ENCODE measurements at places on chromosomes 7 and 10.

- DNase-seq: no peak
Measured at GRCh38 chr10:34916314-34916713, 101.2 kb upstream of the PARD3 start.

DNA sequence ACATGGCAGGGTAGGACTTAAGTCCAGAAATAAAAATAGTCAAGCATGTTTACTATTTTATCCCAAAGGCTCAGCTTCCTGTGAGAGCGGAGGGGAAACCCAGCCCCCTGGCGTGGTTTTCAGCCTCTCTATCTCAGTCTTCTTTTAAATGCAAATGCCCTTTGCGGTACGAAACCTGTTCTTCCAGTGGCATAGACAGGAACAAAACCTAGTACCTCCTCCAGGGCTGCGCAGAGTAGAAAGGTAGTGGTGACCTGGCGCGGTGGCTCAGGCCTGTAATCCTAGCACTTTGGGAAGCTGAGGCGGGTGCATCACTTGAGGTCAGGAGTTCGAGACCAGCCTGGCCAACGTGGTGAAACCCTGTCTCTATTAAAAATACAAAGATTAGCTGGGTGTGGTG is 181.3 kb upstream of the FOXK1 start:
- no peak for DNase-seq

GRCh38 chr10:89773081-89773480 is 71.7 kb downstream of the KIF20B start:
- DNase-seq: no peak

GRCh38 chr7:142797391-142798377 is 26.9 kb downstream of the PRSS2 start:
- DNase-seq: no peak

DNA sequence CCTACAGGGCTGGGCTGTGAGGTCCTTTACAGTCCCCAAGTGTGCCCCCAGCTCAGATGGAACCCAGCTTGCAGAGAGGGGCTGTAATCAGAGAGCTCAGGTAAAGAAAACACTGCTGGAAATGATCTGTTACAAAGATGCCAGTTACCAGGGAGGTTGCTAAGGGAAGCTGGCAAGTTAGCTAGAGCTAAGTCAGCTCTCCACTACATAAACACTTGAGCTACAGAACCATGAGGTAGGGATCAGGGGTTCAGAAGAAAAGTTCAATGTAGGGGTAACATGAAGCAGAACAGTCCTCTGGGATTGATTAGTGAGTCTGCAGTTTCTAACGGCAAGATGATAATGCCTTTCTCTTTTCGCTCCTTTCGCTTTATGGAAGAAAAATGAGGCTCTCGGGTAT is 53.1 kb upstream of the TM9SF3 start:
- DNase-seq: no peak

GRCh38 chr10:113689057-113689456 is 9.3 kb downstream of the CASP7 start:
- DNase-seq: no peak

GRCh38 chr10:90635111-90635765 is 222.6 kb downstream of the HTR7 start:
- no peak for DNase-seq

DNA sequence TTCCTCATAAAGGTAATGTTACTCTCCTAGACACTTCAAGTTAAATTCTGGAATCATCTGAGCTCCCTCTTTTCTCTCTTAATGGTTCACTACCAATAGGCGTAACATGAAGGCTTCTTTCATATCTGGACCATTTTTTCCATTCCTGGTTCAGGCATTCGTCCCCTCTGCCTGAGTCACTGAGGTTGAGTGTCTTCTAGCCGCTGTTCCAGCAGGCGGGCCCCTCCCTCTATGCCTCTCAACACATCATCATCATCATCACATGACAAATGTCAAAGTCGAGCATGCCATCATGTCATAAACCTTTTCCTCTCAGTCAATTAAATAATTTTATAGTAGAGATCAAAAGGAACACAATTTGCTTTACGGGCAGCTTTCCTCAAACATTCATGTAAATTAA is 168.9 kb upstream of the ASAH2 start:
- no peak for DNase-seq

GRCh38 chr7:100682991-100683658 is 9.6 kb downstream of the GNB2 start:
- DNase-seq: no peak

DNA sequence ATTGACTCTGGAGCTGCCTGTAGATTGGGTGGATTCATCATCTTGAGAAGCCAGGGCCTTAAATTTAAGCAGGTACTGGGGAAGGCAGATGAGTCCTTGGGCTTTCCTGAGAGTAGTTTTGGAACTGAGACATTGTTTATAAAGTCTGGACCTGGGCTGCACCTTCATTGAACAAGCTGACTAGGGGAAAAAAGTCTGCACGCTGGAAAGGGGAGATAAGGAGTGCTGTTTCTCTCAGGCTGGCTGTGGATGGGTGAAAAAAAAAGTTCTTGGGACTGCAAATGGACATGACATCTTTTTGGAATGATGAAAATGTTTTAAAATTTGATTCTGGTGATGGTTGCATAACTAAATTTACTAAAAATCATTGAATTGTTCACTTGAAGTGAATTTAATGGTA is 12.0 kb downstream of the SEC24C start:
- no peak for DNase-seq

DNA sequence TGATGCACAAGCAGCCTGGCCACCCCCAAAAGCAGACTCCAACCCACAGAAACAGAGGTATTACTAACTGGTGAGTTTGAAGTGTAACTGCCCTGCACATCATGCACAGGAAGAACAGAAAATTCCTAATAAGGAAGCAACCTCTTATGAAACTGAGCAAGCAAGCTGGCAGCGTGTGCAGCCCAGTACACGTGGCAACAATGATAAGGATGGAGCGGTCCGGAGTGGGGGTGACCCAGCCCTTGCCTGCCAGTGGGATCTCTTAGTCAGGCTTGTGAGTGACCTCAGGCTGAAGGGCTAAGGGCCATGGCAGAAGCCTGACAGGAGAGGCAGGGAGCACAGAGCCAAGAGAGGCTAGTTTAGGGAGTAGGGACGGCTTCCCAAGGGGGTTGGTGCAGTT is 22.1 kb upstream of the AOAH start:
- no peak for DNase-seq

DNA sequence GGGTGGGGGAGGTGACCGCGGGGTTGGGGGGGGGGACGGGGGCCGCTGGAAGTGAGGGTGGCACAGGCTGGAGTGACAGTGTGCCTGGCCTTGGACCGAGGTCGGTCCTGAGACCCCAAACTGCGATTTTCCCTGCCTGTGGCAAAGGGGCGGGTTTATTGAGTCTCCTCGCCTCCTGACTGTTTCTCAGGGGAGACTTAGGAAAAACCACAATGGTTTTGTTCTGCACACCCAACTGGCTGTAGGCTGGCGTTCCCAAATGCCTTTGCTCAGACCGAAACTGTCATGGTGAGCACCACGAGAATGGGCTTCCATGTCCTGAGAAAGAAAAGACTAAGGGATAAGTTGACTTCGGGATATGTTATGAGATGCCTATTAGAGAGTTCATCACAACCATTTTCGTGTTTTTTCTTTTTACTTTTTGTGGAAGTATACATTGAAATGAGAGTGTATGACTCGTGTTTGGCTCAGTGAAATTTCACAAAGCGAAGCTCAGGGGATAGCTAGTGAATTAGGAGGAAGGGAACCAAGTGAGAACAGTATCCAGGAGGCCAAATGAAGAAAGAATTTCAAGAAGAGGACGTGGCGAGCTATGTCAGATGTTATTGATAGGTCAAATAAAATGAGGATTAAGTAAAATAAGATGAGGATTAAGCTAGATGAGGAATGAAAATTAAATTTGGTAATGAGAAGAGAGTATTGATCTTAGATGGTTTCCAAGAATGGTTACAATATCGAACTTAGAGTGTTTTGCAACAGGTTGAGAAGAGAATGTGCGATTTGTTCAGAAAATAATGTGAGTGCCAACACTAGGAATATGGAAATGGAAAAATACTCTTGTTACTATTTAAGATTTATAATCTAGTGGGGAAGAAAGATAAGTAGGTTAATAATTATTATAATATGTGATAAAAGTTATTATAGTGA is 918 bp downstream of the NET1 start:
- no peak for DNase-seq

DNA sequence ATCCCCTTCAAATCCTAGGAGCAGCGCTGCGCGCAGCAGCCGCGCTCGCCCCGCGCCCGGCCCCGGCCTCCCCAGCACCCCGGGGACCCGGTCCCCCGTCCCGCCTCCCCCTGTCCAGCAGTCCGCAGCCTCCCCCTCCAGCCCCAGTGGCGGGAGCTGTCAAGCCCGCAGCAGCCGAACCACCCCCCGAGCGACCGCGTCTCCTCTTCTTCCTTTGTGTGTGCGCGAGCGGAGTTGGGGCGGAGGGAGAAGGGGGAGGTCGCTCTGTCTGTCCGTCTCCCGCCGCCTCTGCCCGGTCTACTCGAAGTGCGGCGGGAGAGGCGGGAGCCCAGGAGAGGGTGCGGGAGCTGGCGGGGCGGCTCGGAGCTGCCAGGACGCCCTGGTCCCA is 375 bp upstream of the CHN2 start:
- no peak for DNase-seq

GRCh38 chr7:112752576-112752975 is 37.6 kb downstream of the TMEM168 start:
- no peak for DNase-seq

- no peak for DNase-seq
Measured at GRCh38 chr10:15363031-15363430, 8.1 kb downstream of the FAM171A1 start.

DNA sequence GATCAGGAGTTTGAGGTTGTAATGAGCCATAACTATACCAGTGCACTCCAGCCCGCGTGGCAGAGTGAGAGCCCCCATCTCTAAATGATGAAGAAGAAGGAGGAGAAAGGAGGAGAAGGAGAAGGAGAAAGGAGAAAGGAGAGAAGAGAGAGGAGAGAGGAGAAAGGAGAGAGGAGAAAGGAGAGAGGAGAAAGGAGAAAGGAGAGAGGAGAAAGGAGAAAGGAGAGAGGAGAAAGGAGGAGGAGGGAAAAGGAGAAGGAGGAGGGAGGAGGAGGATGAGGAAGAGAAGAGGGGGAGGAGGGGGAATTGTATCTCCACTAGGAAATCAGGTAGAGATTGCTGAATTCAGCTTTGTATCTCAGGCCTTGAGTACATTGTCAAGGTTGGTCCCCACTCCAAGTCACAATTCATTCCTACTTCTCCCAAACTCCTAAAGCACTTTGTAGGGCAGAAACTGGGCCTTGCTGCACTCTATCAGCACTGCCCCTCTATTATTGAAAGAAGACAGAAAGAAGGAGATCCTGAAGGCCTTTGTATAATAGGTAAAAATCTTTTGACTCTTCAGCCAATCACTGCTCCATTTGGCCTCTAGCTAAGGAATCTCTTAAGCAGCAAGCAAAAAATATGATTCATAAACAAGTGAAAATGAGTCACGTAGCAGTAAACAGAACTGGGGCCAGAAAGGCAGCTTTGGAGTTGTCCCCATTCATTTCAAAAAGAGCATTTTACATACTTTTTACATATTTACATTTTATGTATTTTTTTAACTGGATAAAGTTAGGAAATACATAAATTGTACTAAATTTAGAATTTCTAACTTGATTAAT is 178.0 kb downstream of the IMMP2L start:
- DNase-seq: no peak

GRCh38 chr10:113273181-113274163 is 279.4 kb upstream of the HABP2 start:
- DNase-seq: no peak

DNA sequence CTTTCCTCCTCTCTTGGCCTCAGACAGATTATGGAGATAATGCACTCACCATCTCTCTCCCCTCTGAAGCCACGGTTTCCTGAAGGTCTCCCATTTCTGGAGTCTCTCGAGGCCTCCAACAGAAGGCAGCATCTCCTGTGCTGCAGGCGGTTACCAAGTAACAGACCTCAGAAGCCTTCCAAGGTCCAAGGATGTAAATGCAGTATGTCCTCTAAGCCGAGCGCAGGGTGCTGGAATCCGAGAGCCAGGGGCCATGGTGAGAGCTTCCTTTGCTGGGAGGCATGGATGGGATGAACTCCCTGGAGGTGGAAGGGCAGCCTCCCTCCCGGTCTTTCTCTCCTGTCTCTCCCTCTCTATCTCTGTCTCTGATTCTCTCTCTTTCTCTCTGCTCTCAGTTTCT is 79.8 kb downstream of the ADARB2 start:
- no peak for DNase-seq

DNA sequence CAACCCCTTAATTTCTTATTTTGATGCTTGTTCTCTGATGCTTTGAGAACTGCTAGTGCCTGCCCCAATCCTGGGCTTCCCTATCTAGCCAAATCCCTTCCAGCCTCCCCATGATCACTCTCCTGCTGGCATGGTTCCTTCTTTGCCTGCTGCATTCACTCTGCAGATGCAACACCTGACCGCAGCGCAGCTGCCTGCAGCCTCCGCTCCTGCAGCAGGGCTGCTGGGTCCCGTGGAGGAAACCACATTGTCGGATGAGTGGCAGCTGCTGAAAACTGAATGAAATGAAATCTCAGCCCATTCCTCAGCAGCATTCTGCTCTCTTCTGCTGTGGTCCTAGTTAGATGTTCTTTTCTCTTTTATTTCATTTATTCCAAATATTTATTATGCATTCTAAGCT is 320.3 kb downstream of the CCDC3 start:
- DNase-seq: no peak

DNA sequence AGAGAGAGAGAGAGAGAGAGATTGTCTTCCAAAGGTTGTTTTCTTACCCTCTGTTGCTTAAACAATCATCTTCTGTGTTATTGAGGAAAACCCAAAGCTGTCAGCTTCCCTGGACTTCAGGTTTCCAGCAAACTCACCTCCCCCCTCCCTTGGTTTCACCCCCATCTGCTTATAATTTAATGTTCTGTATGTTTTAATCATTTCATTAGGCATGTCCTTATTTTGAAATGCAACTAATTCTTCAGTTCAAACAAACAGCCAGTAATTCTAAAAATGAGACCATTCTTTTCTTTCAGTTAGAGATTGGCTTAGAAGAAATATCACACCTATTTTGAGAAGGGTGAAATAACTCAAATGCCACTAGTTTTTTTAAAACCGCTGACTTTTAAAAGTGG is 102.9 kb downstream of the FAM204A start:
- DNase-seq: no peak

DNA sequence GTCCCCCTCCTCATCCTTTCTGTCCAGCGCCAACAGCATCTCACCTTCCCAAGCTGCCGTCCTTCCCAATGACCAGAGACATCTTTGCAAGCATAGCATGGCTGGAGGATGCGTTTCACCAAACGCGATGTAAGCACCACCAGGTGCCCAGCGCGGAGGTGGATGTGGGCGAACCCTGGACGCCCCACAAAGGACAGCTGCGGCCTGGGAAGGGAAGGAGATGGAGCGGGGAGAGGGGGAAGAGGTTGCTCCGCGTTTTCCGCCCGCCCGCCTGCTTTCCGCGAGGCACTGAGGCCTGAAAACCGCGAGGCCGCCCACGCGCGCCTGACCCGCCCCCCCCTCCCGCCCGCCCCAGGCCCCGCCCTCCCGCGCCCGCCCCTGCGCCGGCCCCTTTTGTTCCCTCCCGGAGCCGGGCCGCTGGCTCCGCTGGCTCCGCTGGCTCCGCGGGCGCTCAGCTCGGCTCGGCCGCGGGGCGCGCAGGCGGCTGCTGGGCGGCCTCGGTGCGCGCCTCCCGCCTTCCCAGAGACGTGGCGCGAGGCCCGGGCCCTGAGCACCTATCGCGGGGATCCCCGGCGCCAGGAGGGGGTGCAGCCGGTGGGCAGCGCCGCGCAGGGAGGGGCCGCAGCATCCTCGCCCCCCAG is at the start of gene CLIP2:
Gene CLIP2, plus strand, starts transcription at position 390 of the 641 bp plus-strand sequence. CDS start 28,140 bp downstream, outside the sequence.
- no peak for DNase-seq
